ENCODE measurements at places on chromosomes 2 and 18. TPM values are rescaled to one million over a fixed set of nuclear protein-coding genes. Genes with fewer than 3 reads are reported as not detected.

GRCh38 chr2:59458800-59459199, 1094.7 kb downstream of the BCL11A start:
- no peak for DNase-seq

- DNase-seq: no peak
Observed at GRCh38 chr2:218072478-218073024, 3.5 kb downstream of the RUFY4 start.

DNA sequence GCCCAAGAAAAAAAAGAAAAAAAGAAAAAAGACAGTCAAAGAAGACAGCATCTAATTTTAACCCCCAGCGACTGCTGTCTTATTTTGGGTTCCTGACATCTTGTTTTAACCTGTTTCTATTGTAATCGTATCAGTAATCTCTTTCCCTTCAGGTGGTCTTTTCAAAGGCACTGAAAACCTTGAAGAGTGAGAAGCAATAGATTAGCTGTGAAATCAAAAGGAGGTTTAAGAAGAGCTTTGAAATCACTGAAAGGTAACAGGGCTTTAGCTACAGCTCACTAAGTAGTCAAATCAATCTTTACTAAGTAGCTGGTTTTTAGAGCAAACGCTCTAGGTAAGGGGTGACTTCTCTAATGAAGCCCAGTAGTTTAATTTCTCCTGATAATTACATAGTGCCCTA, 5.4 kb upstream of the TANC1 start:
- DNase-seq: no peak

DNA sequence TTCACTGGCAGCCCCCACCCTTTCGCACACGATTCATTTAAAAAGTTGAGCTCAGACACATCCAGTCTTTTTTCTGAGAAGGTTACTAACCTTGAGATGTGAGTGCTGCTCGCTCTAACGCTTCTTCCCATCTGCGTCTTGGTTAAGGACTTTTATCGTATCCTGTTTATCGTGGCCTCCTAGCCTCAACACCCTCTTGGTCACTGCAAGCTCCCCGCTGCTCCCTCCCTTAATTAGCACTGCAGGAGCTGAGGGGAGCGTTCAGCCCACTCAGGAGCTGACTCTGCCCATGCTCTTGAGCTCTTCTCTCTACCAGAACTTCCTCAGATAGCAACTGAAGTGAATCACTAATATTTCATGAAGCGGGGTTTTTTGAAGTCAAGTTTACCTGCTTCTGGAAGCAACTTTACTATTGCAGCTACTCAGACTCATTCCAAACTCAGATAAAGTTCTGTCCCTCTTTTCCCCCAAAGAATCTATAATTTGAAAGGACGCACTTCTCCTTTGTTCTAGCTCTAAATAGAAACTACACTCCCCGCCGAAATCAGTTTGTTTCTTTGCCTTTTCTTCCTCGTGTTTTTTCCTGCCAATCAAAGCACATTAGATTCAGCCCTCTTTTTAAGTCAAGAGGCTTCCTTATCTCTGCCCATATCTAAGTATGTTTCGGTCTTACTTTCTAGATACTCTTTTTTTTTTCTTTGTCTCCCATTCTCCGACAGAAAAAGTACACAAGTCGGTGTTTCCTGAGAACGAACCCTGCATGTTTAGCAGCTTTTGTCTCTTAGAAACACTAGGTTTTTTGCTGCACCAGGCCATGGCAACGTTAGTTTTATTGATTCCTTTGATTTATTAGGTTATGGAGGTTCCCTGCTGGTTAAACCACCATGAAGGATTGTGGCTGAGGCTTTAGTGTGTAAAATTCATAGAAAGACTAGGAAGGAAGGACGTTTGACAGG, 9.3 kb upstream of the CD226 start:
- DNase-seq: no peak

Gene UPP2
- not detected for total RNA-seq

DNA sequence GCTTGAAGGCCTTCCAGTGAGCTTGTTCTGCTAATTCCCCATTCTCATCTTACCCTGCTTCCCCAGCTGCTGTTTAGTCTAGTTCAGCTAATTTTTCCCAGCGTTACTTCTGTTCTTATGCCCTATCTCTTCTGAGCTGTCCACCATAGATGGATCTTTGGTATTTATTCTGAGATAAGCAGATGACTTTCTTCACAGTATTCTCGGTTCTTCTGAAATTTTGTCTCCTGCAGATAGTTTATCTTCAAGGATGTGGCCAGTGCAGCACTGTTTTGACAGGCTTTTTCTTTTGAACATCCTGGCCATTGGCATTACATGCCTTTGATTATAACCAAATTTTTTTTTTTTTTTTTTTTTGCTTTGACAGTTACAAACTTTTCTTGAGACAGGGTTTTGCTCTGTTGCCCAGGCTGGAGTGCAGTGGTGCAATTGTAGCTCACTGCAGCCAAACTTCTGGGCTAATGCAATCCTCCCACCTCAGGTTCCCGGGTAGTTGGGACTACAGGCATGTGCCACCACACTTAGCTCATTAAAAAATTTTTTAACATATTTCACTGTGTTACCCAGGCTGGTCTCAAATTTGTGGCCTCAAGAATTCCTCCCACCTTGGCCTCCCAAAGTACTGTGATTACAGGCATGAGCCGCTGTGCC, 134.2 kb downstream of the WDSUB1 start:
- no peak for DNase-seq

Gene BMP10
- not detected for total RNA-seq

- DNase-seq: no peak
Observed at GRCh38 chr2:26566081-26566375, 75.1 kb downstream of the CIB4 start.

DNA sequence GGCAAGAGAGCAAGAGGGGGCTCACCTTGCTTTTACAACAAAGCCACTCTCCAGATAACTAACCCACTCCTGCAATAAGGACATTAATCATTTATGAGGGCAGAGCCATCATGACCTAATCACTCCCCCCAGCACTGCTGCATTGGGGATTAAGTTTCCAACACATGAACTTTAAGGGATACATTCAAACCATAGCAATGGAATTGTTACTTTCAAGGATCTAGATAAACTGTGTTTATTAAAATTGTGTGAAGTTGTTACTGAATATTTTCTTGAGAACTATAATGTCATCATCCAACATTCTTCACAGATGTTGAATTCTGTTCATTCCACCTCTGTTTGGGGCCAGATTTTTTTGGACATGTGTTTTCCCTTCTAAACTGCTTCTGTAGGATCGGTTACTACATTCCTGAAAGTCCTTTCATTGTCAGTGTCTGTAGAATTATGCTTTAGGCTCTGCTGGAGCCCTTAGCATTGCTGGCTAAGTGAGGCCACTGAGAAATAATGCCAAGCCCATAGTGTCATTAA, 50.4 kb downstream of the SPATS2L start:
- DNase-seq: no peak

GRCh38 chr2:111231532-111232252, 111.0 kb downstream of the BCL2L11 start:
- no peak for DNase-seq

Measured in activated CD8-positive, alpha-beta T cell treated with anti-CD3 and anti-CD28 coated beads, Interleukin-2, amount 10 ng/mL, durations not matched to agents 7 days and 5 days (primary cell).